ENCODE measurements at places on chromosomes 6 and 20.
A peak's percentile ranks its signal among the peaks of the same experiment; 100 is the strongest.

GRCh38 chr6:37050045-37050853 is 44.8 kb downstream of the FGD2 start:
- no peak for DNase-seq

DNA sequence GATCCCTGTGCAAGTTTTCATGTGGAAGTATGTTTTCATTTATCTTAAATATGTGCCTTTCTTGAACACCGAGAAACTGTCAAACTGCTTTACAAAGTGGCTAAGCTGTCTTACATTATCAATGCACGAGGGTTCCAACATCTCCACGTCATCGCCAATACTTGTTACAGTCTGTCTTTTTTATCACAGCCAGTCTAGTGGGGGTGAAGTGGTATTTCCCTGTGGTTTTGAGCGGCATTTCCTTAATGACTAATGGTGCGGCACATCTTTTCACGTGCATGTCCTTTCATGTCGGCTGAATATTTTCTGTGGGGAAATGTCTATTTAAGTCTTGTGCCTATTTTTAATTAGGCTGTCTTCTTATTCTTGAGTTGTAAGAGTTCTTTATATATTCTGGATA is 280.4 kb downstream of the FOXC1 start:
- DNase-seq: no peak

GRCh38 chr20:45337367-45338120 is 10.7 kb downstream of the SDC4 start:
- DNase-seq: peak; percentile 80

DNA sequence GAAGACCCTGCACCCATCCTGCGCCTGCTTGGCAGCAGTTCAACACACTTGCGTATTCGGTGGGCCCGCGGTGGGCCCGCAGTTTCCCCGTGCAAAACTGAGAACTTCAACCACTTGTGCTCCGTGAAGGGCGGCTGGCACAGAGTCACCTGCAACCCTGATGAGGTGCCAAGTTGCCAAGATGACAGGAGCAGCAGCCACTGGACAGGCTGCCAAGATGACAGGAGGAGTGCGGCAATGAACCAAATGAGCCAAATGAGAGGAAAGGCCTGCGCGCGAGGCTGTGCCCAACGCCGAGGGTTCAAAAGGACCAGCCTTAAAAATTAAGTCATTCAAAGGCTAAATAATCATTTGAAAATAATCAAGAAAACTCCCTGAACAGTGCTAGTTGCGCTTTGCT is 20.1 kb downstream of the DIDO1 start:
- no peak for DNase-seq

GRCh38 chr6:46190889-46191288 is 20.1 kb upstream of the ENPP5 start:
- no peak for DNase-seq

GRCh38 chr6:96142142-96142541 is 126.4 kb downstream of the FUT9 start:
- no peak for DNase-seq

- DNase-seq: peak; percentile 57
These were observed 8.5 kb downstream of the SCGN start for GRCh38 chr6:25660512-25660911.

- no peak for DNase-seq
These were observed 29.5 kb upstream of the ELOVL5 start for GRCh38 chr6:53378208-53378607.

DNA sequence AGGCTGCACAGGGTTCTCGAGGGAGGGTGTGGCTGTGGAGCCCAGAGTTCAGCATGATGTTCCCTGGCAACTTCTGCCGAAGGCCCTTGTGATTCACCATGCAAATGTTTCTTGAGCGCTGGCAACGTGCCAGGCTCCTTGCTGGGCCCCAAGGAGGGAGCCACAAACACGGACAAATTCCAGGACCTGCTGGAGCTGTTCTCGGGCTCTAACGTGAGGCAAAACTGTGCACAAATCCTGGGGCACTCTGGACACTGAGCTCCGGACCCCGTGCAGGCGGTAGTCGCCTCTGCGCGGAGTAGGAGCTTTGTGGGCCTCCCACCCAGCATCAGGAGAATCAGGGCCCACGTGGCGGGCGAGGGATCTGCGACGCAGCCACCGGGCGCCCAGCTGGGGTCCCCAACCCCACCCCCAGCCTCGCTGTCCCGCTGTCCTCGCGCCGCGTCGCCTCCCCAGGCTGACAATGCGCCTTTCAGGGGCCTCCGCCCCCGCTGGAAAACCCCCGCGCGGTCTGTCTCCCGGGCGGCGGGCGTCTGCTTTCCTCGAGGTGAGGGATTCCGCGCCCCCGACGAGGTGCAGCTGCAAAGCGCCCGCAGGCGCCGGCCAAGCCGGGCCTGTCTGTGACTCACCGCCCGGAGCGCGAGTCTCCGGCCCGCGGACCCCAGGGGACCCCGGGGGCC is 31.7 kb upstream of the SCUBE3 start:
- DNase-seq: peak; percentile 60

- no peak for DNase-seq
These were observed 2.7 kb upstream of the CD93 start for GRCh38 chr20:23088866-23089265.

DNA sequence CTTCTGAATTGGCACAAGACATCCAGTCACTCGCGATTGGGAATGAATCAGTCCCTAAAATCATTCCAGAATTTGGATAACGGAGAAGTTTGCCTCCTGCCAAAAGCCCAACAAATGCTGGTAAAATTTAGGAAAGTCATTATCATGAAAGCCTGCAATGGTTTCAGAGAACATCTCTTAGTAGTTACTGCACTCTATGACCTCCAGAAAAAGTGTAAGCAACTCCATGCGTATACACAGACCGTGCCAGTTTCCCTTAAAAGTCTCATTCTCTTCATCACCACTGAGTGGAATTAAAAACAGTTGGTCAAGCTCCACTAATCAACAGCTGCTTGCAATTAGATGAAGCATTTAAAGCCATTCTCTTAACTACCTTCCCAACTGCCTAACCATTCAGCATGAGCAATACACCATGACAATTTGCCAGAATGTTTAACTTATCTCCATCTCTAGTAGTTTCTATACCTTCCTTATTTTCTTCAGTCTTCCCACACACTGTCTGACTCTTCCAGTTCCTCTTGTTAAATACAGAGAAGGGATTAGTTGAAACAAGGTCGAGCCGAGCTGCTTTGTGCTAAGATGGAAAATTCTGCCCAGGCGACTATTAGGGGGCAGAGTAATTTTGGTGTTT is 183.6 kb upstream of the PRDM1 start:
- DNase-seq: no peak

DNA sequence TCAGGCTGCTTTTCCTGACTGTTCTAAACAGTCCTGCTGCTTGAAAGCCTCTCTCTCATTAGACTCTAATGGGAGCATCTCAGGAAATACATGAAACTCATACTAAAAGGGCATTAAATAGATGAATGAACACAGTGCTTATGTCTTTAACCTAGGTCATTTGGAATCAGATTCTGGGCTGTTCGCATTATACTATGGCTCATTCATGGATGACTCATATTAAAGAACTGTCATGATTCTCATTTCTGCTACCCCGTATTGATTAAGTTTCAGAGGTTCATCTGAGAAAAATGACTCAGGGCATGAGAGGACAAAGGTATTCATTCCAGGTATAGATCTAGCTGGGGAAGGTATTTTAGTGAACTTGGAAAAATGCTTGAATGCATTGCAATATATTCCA is 335.5 kb downstream of the GJA1 start:
- DNase-seq: no peak

DNA sequence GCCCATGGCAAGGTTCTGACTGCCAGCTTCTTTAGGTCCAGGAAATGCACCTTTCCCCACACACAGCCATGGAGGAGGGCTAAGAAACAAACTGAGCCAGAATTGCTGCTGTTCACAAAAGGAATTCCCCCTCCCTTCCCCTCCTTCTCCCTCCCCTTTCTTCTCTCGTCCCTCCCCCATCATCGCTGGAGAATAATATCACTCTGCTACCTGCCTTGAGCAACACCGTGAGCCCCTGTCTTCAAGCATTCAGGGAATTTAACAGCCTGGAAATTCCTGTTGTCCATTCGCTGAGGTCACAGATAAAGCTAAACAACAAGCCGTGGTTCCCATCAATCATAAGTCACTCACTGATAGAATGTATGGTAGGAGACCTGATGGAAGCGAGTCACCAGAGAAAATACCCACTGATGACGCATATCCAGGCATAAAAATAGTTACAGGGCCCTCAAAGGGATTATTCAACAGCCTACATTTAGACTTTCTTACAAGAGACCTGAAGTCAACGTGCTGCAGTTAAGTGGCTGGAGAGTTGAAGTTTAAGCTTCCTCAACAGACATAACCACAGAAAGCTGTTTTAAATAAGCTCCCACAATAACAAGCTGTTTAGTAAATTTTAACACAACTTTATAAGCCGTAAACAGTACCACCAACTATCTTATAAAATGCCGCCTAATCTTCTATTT is 59.7 kb downstream of the HIVEP2 start:
- DNase-seq: peak; percentile 88

DNA sequence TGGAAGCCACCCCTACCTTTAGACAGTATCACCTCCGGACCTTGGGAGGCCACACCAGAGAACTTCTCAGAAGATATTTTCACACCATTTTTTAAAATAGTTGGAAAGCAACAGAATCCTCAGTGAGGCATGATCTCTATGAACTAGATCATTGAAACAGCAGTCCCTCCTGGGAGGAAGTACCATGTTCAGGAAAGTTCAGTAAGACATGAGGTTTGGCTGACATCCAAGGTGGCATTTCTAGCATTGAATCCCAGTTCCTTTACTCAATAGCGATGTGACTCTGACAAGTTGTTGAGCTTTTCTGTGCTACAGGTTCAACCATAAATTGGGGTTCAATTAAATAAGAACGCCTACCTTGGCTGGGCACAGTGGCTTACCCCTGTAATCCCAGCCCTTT is 169.0 kb downstream of the TBC1D7 start:
- peak; percentile 15 for DNase-seq

GRCh38 chr6:148693882-148694484 is 52.8 kb upstream of the UST start:
- no peak for DNase-seq

GRCh38 chr6:164098857-164099267 is 684.3 kb downstream of the QKI start:
- no peak for DNase-seq

GRCh38 chr6:158687506-158687905 is 37.7 kb downstream of the SYTL3 start:
- DNase-seq: no peak

DNA sequence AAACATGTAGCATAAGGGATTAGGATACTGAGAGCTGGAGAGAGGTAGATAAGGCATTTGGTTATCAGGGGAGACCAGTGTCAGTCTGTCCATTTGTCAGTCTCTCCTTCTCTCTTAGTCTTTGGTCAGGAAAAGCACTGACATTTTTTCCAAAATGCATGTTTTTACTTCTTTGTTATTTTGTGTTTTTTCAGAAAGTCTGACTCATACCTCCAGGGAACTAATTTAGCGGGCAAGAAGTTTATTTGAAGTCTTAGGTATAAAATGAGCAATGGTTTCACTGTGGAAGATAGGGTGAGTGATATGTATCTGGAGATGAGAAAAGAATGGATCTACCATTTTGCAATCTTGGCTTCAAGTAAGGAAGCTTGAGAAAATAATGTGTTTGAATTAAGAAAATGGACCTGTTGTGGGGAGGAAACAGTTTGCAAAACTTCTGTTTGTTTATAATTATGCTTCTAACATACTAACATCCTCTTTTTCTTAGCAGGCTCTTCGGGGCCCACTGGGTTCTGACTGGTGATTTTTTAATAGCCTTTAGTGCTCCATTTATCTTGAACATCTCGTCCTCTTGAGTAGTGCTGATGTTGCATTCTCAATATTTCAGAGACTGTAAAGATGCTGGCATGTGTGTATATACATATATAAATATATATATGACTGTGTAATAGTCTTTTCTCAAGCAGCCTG is 66.9 kb upstream of the FABP7 start:
- peak; percentile 3 for DNase-seq

DNA sequence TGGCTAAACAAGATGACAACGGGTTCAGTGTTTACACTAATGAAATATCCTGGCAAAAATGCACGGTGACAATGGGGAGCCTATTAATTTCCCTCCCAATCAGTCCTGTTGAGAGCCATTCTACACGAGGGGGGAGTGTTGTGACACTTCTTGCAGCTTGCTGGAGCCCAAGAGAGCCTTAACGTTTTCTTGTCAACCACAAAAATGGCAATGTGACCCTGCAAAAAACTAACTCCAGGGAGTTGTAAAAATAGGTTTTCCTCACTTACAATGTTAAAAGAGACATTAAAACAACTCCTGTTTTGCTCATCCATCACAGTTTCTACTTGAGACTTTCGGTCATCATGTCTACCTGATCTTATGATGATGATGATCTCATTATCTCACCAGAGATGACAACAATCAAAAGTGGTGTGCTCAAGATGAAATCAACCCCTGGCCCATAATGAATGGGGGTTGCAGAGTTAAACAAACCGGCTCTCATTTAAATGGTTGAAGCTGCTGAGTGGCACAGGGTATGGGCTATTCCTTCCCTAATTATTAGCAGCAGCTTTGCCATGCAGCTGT is 57.9 kb downstream of the GJA10 start:
- DNase-seq: no peak

DNA sequence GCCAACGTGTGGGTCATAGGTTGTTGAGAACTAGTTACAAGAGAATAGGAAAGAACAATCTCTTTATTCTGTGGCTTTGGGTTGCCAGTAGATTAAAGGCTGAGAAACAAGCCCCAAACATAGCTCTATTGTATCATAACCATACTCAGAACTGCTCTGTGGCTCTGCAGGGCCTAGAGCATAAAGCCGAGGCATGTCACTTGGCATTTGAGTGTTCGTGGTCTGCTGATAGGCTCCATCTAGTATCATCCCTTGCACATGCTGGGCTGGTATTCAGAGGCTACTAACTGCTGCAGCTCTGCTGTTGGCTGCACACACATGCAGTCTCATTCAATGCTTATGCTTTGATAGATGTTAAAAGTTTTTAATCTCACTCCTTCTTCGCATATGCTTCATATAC is 157.9 kb downstream of the OGFRL1 start:
- no peak for DNase-seq

- DNase-seq: no peak
These were observed 68.8 kb downstream of the AGPAT4 start for GRCh38 chr6:161204866-161205557.

DNA sequence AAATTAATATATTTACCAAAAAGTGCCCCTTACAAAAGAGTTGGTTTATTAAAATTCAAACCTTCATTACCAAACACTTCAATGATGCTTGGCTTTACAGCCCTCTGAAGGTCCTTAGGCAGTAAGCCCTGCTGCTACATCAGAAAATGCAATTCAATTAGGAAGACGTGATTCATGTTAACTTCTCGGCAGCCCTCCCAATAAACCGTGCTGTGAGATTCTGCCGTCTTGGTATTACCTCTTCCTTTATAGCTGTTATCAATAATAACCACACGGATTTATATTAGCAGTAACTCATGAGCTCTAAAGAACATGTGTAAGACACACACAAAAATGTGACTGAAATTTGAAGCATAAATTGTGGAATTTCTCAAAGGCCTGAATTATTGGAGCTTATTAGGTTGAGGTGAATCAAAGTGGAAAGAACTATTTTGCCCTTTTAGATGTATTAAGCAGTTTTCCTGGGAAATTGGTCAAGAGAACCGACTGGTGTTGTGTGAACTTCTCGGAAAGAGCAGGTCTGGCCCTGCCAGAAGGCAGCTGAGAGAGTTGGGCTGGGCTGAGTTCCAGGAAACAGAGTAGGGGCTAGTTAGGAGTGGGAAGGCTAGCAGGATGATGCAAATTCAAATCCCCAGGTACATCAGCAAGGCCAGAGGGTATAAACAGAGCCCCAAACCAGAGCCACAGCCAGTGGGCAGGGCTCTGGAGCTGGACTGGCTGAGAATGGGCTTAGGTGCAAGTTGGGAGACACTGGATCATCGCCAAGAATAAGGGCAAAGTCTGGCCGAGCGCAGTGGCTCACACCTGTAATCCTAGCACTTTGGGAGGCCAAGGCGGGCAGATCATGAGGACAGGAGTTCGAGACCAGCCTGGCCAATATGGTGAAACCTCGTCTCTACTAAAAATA is 33.1 kb downstream of the FGD2 start:
- DNase-seq: no peak
